SJSA1 (cell line): ENCODE measurements at places on chromosomes 7 and 10.

- no peaks in the 10 kb centered on the region for H3K27me3 ChIP-seq
- H3K4me1 ChIP-seq: no peaks in the 10 kb centered on the region
- no peak overlapping the region for H3K4me3 ChIP-seq
- H3K36me3 ChIP-seq: no peaks in the 10 kb centered on the region
These were observed 85.6 kb downstream of the SDK1 start for GRCh38 chr7:3386423-3387190.

DNA sequence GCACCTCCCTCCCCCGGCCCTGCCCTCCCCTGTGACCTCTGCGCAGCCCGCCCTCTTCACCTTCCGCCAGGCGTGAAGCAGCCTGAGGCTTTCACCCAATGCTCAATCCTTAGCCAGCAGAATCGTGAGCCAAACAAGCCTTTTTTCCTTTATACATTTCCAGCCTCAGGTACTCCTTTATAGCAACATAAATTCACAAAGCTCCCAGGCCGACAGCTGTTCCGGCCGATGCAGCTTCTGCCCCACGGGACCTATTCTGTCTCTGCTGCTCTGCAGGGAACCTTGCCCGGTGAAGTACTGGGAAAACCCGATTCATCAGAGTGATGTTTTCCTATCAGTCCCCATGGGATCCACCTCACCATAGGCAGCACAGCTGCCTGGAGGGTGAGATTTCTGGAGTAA is 87.4 kb downstream of the CHST15 start:
- no peaks in the 10 kb centered on the region for H3K4me1 ChIP-seq
- H3K36me3 ChIP-seq: no peaks in the 10 kb centered on the region
- no peaks in the 10 kb centered on the region for H3K27me3 ChIP-seq

GRCh38 chr7:70313271-70313670 is 715.0 kb downstream of the AUTS2 start:
- no peak overlapping the region for H3K27ac ChIP-seq
- H3K4me3 ChIP-seq: no peak overlapping the region
- H3K4me1 ChIP-seq: no peaks in the 10 kb centered on the region
- no peaks in the 10 kb centered on the region for H3K27me3 ChIP-seq
- H3K36me3 ChIP-seq: no peaks in the 10 kb centered on the region
- DNase-seq: no peak

DNA sequence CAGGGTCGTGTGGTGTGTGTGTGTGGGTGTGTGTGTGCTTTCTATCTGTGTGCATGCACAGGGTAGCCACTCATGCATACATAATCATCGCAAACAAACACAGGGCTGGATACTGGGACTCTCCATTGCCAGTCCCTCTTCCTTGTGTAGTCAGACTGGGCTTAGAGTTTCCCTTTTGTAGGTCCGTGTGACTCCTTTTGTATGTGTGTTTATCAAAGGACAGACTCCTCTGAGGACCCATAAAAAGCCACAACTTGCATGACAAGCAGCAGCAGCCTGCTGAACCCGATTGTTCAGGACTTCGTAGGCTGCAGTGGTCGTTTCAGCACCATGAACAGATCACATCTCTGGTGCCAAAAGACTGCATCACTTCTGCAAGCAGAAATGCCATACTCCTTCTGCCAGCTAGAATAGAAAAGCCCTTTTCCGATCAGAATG is 895 bp downstream of the VSTM2A start:
- H3K4me3 ChIP-seq: no peak overlapping the region
- H3K27me3 ChIP-seq: peaks cover 56% of the 10 kb centered on the region
- H3K4me1 ChIP-seq: no peaks in the 10 kb centered on the region
- no peaks in the 10 kb centered on the region for H3K36me3 ChIP-seq
- no peak overlapping the region for H3K27ac ChIP-seq

DNA sequence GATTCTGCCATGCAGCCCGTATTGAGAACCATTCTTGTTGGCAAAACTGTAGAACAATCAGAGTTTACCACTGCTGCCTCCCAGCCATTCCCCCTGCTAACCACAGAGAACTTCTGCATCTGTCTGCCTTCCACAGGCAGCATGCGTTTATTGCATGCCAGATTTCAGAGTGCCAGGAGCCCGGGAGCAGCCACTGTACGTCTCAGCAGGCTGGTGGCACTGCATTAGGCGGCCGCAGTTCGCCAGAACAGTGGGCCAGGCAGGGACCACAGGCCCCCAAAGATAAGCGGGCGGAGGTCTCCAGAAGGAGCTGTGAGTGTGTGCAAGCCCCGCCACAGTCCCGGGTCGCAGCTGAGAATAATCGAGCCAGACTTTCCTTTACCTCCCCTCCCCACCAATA is 31.8 kb downstream of the ZNF467 start:
- H3K36me3 ChIP-seq: no peaks in the 10 kb centered on the region
- H3K4me3 ChIP-seq: no peak overlapping the region
- H3K27ac ChIP-seq: no peak overlapping the region
- H3K27me3 ChIP-seq: peaks cover 32% of the 10 kb centered on the region

DNA sequence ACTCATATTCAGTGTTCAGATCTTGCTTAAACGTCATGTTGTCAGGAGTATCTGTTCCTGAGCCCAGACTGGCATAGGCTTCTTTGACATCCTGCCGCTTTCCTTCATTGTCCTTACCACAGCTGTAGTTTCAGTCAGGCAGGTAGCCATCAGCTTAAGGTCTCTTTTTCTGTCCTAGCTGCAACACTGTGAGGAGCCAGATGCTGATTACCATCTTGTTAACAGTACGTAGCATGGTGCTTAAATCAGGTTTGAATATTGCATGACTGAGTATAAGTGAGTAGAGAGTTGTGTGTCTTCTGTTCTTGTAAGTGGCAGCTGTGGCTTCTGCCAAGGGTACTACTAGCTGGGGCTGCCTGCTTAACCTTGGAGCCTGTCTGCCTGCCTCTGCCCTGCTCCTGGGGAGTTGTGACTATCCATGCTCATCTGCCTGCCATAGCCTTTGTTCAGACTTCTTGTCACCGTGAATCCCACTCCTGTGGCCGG is 92.6 kb downstream of the MAPK8 start:
- no peak overlapping the region; the same call in 1 of the 2 replicates for H3K27ac ChIP-seq
- peaks cover 28% of the 10 kb centered on the region for H3K4me1 ChIP-seq
- DNase-seq: no peak
- H3K36me3 ChIP-seq: no peaks in the 10 kb centered on the region
- no peaks in the 10 kb centered on the region for H3K27me3 ChIP-seq
- no peak overlapping the region for H3K4me3 ChIP-seq

DNA sequence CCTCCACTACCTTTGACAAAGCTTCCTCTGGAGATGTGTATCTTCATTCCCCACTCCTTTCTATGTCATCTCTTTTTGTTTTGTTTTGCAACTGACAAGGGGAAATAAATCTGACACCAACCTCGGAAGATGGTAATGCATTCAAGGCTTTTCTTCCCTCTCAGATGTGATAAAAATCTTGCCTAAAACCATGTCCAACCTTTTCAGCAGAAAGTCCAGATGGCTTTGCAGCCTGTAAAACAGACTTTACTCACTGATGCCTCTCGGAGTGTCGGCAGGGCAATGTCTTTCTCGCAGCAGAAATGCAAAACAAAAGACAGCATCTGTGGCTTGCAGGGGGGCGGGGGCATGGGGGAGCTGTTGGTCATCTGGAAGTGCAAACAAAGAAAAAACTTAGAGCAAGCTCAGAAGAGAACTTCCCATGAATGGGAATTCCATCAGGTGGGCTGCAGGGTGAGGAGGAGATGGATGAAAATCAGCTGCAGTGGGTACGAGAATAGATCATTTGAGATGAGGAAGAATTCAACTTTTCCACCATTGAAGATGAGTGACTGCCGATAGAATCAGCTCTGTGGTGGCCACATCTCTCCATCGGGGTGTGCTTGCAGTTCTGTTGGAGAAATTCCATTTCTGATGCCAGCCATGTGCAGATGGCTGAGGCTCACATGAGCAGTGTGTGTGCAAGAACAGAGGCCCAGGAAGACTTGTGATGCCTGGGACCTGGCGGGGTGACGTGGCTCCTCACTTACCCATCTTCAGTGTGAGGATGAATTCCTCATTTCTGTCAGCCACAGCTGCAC is 237.7 kb downstream of the WDR37 start:
- peaks cover 14% of the 10 kb centered on the region for H3K27me3 ChIP-seq
- no peaks in the 10 kb centered on the region for H3K4me1 ChIP-seq

DNA sequence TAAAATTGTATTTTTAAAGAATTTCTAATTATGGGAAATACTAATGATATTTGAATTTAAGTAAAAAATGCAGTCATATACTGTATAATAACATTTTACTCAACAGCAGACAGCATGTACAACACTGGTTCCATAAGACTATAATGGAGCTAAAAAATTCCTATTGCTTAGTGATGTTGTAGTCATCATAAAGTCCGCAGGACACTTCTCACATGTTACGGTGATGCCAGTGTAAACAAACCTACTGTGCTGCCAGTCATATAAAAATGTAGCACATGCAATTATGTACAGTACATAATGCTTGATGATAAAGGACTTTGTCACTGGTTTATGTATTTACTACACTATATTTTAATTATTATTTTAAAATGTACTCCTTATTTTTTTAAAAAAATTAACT is 629.3 kb downstream of the IPMK start:
- no peak overlapping the region for H3K4me3 ChIP-seq
- H3K36me3 ChIP-seq: no peaks in the 10 kb centered on the region
- H3K27ac ChIP-seq: no peak overlapping the region

- H3K4me3 ChIP-seq: no peak overlapping the region
- DNase-seq: no peak
- no peak overlapping the region for H3K27ac ChIP-seq
- no peaks in the 10 kb centered on the region for H3K4me1 ChIP-seq
These were observed 35.0 kb upstream of the MRPS16 start for GRCh38 chr10:73287441-73287840.
